Mesothelial cell of epicardium (in vitro differentiated cells): ENCODE measurements at places on chromosomes 7 and 10. TPM values are rescaled to one million over a fixed set of nuclear protein-coding genes. Genes with fewer than 3 reads are reported as not detected.

DNA sequence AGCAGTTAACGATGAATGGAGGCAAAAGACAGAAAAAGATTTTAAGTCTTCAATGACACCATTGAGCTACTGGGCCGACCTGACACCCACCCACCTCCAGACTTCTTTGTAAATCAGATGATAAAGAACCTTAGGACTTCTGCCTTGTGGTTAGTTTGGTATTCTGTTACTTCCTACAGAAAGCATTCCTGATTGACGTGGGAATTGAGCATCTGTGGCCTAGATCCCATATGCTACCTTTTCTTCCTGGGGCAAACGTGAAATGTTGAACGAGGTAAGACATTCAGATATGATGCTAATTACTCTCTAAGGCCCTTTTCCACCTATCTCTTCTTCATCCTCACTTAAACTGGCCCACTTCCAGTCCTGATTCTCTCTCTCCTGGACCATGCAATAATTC lies 10.2 kb downstream of the PRLHR start:
- no peak overlapping the region for H3K4me3 ChIP-seq
- H3K4me1 ChIP-seq = no peaks in the 10 kb centered on the region
- peaks cover 57% of the 10 kb centered on the region for H3K27me3 ChIP-seq
- no peak overlapping the region for H3K27ac ChIP-seq
- DNase-seq = no peak

GRCh38 chr7:143410521-143411004 lies 1.9 kb upstream of the EPHA1 start:
- no peaks in the 10 kb centered on the region for H3K27me3 ChIP-seq
- DNase-seq = no peak
- H3K4me1 ChIP-seq = peaks cover 60% of the 10 kb centered on the region

DNA sequence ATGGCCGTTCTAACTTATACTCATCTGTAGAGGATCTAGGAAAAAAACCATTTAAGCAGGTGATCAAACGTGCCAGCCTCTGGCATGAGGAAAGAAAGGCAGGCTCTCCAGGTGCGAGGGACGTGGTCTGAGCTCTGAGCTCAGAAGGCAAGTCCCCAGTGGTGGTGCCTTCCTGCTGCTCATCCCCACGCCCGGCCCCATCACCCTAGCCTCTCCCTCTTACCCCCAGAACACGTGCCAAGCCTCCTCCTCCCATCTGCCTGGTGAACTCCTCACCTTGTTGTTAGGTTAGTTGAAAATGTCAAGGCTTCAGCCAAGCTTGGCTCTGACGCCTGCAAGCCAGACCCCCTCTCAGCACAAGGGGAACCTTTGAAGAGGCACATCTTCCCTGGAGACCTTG lies 571.2 kb upstream of the MKI67 start:
- no peak overlapping the region for H3K27ac ChIP-seq
- peaks cover 28% of the 10 kb centered on the region for H3K27me3 ChIP-seq

DNA sequence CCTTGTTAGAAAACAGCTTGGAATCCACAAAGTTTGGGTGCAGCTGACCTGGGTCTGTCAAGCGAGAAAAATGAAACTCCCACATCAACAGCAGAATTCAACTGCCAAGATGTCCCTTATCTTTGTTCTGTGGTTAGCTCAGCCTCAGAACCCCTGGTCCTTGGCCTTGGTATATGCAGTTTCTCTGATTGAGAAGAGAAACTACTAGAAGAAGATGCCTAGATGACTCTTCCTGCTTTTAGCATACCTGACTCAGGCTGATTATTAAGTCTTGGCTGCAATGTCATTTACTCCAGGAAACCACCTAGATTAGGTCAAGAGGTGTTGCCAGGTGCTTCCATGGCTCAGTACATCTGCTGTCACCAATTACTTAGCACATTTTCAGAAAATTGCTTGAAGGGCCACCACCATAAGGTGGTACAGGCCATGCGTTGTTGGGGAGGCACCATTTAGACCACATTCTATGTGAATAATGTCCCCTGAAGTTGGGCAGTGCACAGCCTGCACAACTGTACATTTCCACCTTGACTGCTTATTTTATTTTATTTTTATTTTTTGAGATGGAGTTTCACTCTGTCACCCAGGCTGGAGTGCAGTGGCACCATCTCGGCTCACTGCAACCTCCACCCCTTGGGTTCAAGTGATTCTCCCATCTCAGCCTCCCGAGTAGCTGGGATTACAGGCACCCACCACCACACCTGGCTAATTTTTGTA lies 59.4 kb upstream of the ZNF438 start:
- H3K27ac ChIP-seq = no peak overlapping the region
- no peak overlapping the region for H3K4me3 ChIP-seq
- peaks cover 3% of the 10 kb centered on the region for H3K27me3 ChIP-seq
- no peaks in the 10 kb centered on the region for H3K36me3 ChIP-seq
- H3K4me1 ChIP-seq = no peaks in the 10 kb centered on the region
- no peak for DNase-seq

DNA sequence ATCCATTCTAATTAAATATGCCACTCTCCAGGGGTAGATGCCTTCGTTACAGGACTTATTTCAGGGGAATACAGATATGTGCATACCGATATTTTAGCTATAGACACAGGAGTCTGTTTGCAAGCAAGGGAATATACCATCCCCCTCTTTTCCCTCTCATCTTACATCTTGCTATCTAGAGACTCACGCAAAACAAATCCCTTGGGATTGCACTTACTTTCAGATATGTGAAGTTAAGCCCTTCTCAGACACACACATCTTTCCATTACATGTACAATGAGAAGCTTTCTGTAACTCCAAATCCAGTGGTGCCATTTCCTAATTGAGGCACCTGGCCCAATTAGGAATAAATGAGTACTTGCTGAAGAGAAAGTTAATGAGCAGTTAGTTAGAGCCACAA lies 250.4 kb upstream of the FZD8 start:
- no peak overlapping the region for H3K4me3 ChIP-seq
- H3K4me1 ChIP-seq = peaks cover 35% of the 10 kb centered on the region
- no peak for DNase-seq
- H3K27me3 ChIP-seq = peaks cover 11% of the 10 kb centered on the region

DNA sequence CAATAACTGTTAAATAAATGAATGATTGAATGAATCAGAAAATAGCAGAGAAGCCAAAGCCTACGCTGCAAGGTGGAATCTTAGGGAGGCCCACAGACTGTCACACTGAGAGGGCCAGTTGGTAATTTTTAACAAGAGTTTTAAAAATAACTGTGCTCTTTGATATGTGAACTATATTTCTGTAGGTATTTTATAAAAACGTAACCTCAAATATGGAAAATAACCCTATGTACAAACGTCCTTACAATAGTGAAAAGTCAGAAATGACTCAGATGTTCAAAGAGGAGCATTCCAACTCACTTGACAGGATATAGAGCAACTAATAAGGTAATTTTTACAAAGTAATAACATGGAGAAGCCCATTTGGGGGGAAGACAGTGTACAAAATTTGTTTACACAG lies 18.9 kb upstream of the TMEM273 start:
- DNase-seq = no peak
- H3K27ac ChIP-seq = no peak overlapping the region
- no peaks in the 10 kb centered on the region for H3K36me3 ChIP-seq
- peaks cover 50% of the 10 kb centered on the region for H3K27me3 ChIP-seq

- no peak overlapping the region for H3K4me3 ChIP-seq
- H3K27ac ChIP-seq = peak overlapping the region; percentile 88
- H3K36me3 ChIP-seq = no peaks in the 10 kb centered on the region
- H3K4me1 ChIP-seq = peaks cover 7% of the 10 kb centered on the region
- DNase-seq = no peak
These were observed 80.0 kb downstream of the DAGLB start for GRCh38 chr7:6367701-6368211.

DNA sequence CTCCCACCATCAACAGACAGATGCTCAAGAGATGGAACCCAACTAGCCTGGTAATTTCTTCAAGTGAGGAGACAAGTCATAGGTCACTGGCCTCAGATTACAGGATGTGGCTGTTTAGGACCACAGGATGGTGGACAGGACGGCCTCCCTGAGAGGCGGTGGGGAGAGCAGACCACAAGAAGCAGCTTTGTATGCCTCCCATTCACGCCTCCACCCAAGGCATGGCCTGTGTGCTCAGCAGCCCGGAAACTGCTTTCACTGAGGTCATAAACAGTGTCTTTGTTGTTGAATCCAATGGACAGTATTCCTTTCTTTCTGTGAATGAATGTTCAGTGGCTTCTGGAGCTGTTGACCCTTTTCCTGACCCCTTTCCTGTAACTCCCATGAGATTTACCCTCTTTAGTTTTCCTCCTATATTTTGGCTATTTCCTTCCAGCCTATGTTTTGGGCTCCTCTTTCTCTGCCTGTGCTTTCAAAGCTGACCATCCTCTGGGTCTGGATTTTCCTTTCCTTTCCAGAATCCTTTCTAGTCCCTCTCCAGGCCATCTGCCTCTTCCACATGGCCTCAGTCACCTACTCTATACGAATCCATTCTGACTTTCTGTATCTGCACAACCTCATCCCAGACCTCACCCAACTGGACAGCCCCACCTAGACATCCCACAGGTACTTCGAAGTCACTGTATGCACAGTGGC lies 32.4 kb upstream of the INPP5F start:
- no peak overlapping the region for H3K4me3 ChIP-seq
- DNase-seq = no peak
- no peak overlapping the region for H3K27ac ChIP-seq
- peaks cover 7% of the 10 kb centered on the region for H3K4me1 ChIP-seq
- H3K27me3 ChIP-seq = no peaks in the 10 kb centered on the region
- H3K36me3 ChIP-seq = no peaks in the 10 kb centered on the region

GRCh38 chr7:23710000-23710399 lies at the start of gene STK31:
Gene STK31 (plus strand): TSS chr7:23710219. CDS start chr7:23710286, 67 bp downstream.
- H3K27me3 ChIP-seq = no peaks in the 10 kb centered on the region
- H3K36me3 ChIP-seq = peaks cover 16% of the 10 kb centered on the region
- H3K27ac ChIP-seq = no peak within 1 kb of the TSS
- H3K4me1 ChIP-seq = no peaks in the 10 kb centered on the region

GRCh38 chr7:138097064-138097741 lies 20.9 kb downstream of the AKR1D1 start:
- H3K27ac ChIP-seq = no peak overlapping the region
- H3K4me1 ChIP-seq = no peaks in the 10 kb centered on the region
- H3K36me3 ChIP-seq = peaks cover 2% of the 10 kb centered on the region
- DNase-seq = no peak
- H3K27me3 ChIP-seq = no peaks in the 10 kb centered on the region

- peak overlapping the region; percentile 83 for H3K27ac ChIP-seq
- H3K27me3 ChIP-seq = no peaks in the 10 kb centered on the region
These were observed 28.9 kb downstream of the UNC5B start for GRCh38 chr10:71241114-71241829.

- no peaks in the 10 kb centered on the region for H3K27me3 ChIP-seq
- no peaks in the 10 kb centered on the region for H3K36me3 ChIP-seq
- no peak overlapping the region for H3K4me3 ChIP-seq
- H3K27ac ChIP-seq = no peak overlapping the region
- no peak for DNase-seq
These were observed 139.9 kb upstream of the AKR1E2 start for GRCh38 chr10:4685904-4686643.

DNA sequence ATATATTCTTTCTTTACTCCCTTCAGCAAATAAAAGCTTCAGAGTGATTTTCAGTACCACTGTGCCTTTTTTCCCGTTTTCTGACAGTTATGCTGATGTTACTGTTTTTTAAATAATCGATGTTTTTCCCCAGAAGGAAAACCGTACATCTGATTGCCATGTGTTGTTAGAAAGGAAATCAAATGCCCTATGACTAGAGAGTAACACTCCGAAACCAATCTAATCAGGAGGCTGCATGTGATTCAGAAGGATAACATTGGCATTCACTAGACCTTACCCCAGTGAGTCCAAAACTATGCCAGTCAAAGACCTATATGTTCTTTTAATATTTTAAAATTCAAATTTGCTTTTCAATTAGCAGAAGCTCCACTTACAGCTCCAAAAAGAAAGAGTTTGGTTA lies 116.3 kb downstream of the TMEM26 start:
- H3K27ac ChIP-seq = no peak overlapping the region
- H3K36me3 ChIP-seq = no peaks in the 10 kb centered on the region
- no peak overlapping the region for H3K4me3 ChIP-seq
- no peak for DNase-seq
- H3K27me3 ChIP-seq = peaks cover 8% of the 10 kb centered on the region

The ENO4 gene
- total RNA-seq = 0.97 to 2.6 TPM (median 1.9 TPM) in 3 replicates

The NRP1 gene
- 44.8 to 51.2 TPM (median 47.7 TPM) in 3 replicates for total RNA-seq

The RARRES2 gene
- 24.9 to 26.4 TPM (median 26.2 TPM) in 3 replicates for total RNA-seq
